ENCODE measurements at places on chromosomes 5 and 9.

DNA sequence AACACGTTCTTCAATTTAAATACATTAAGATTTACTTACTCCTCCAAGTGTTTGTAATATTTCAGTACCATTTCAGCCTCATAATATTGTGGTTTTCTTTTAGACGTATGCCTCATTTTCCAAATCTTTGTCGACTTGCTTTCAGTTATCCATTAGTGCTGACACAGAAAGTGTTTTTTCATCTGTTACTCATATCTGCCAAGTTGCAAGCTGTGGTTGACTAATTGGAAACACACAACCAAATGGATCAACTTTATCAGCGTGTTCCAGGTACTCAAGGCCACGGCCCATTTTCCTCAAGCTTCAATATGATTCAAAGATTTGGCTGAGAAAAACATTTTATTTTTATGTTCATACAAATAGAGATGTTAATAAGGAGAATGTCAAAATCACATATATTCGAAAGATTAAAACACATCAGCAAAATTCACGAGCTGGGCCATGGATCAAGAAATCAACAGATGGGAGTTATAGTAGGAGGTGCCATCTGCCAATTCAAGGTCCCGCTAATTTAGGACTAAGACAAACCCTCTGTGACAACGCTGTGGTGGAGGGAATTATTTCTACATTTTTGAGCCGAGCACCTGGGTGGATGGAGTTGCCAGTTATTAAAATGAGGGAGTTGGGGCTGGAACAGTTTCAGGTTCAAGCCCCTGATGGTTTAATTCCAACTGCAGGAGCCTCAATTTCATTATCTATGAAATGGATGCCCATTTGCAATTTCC, 27.2 kb upstream of the CCNJL start:
- DNase-seq = no peak

DNA sequence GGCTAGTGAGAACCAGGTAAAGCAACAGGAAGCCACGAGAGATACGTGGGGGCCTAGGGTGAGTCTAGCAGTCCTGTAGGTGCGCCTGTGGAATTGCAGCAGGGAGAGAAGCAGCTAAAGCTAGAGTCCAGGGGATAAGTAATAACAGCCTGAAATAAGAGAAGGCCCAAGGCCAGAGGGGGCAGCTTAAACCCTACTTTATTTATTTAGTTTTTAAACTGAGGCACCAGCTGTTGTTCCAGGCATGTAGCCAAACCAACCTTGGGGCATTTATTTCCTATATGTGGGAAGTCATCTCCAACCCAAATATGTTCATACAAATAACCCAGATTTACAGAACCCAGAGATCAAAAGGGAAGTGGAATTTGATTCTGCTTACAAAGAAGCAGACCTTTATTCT, 93.5 kb downstream of the GLDC start:
- DNase-seq = peak; percentile 83

DNA sequence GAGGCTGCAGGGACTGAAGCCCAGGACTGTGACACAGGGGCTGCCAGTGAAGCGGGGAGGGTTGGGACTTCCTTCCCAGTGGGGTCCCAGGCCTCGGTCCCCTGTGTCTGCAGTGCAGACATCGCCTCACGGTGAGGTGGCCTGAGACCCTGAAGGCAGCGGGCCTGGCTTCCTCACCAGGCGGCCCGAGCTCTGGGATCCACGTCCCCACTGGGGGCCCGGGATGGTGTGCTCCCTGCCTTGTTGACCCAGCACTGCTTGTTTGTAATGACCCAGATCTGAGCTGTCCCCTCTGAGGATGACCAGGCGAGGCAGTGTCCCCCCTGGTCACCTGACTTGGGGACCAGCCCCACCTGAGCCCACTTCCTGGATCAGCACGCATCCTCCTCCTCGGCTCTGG, 53.1 kb downstream of the COL5A1 start:
- DNase-seq = no peak

- DNase-seq = peak; percentile 59
Observed at GRCh38 chr5:141208478-141208877, at the start of gene PCDHB12. PCDHB12 (plus strand) TSS chr5:141208719; CDS start chr5:141208908, 189 bp downstream.

- no peak for DNase-seq
Observed at GRCh38 chr5:56677690-56678305, 137.6 kb upstream of the MAP3K1 start.

- no peak for DNase-seq
Observed at GRCh38 chr5:59596586-59597350, 296.8 kb downstream of the PDE4D start.

DNA sequence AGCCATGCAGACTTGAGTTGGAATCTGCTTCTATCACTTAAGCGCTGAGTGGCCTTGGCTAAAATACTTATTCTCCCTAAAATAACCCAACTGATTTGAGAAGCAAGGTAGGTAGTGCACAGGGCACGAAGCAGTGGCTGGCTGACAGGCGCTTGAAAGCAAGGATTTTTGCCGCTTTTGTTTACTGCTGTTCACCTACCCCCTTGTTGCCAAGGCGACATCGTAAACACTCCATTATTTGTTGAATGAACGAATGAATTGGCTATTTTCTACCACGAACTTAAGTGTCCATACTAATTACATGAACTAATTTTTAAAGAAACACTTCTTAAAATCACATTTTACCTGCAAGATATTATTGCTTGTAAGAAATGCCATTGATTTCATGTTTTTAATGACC, 98.0 kb downstream of the ANKH start:
- DNase-seq = no peak

DNA sequence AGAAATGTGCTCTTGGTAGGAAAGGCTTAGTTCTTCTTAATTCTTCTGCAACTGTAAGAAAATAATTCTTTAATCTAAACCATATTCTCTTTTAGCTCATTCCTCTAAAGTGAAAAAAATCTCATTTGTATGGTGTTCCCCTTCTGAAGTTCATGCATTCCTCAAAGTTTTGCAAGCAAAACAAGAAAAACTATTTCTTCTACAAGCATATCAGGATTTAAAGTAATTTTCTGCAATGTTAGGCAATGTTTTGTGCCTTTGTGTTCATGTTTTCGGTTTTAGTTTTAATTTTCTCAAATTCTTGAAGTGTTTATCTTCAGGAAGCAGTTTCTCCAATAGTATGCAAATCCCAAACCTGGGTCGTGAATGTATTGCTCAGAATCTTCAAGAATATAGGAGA, 12.7 kb upstream of the GPR21 start:
- no peak for DNase-seq

DNA sequence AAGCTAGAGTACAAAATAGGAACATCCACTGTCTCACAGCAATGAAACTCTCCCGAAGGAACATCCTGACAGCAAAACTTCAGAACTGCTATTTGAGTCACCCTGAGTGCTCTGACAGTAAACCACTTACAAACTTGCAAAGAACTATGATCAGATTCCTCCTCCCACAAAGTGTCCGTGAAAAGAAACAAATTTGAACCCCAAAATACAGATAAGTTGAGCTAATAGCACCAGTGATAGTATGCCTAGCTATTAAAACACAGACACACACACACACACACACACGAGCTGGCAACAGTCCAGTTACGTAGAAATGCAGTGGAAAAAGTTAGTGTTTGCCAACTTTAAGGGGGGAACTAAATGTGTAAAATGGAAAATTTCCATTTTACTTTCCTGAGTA, 3.1 kb upstream of the GLIS3 start:
- DNase-seq = no peak
